ENCODE measurements at places on chromosomes 3 and 15.

DNA sequence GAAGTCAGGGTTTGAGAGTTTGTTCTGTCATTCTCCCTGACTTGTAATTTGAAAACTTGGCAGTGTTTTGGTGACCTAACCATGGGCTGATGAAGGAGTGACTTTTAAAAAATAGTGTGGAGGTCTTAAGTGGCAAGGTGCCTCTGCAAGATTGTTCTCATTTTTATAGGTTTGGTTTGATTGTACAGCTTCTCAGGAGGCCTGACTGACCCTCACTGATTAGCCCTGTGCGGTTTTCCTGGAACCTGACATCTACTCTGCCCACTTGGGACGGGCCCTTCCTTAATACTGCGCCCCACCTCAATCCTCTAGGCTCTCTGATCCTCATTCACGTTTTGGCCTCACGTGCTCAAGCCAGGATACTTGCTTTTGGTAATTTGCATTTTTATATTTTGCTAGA, 2.8 kb downstream of the UBE2E1 start:
- no peak for DNase-seq

DNA sequence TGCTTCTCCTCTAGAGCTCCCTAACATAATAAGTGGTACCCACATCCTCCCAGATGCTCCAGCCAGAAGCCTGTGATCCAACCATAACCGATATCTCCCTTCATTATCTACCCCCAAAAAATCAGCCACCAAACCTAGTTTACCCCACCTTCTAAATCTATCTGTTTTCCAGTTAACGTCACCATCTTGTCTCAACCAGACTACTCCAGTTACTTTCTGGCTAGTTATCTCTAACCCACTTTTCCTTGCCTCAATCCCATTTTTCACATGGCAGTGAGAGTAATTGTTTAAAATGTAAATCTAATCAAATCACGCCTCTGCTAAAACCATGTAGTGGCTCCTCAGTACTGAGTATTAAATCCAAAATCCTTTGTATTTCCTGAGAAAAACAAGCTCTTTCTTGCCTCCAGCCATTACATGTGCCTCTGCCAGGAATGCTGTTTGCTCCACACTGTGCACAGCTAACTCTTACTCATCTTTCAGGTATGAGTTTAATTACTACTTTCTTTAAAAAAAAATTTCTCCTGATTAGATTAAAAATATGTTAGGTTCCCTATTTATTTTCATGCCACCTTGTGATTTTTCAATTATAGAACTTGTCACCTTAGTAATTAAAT, 15.4 kb downstream of the CCDC54 start:
- DNase-seq = no peak

- no peak for DNase-seq
These were observed 155.9 kb upstream of the BCL6 start for GRCh38 chr3:187900993-187901755.

- DNase-seq = no peak
These were observed 31.6 kb upstream of the ACAD9 start for GRCh38 chr3:128847666-128848370.

GRCh38 chr3:136544532-136544931, 207.6 kb downstream of the STAG1 start:
- no peak for DNase-seq

DNA sequence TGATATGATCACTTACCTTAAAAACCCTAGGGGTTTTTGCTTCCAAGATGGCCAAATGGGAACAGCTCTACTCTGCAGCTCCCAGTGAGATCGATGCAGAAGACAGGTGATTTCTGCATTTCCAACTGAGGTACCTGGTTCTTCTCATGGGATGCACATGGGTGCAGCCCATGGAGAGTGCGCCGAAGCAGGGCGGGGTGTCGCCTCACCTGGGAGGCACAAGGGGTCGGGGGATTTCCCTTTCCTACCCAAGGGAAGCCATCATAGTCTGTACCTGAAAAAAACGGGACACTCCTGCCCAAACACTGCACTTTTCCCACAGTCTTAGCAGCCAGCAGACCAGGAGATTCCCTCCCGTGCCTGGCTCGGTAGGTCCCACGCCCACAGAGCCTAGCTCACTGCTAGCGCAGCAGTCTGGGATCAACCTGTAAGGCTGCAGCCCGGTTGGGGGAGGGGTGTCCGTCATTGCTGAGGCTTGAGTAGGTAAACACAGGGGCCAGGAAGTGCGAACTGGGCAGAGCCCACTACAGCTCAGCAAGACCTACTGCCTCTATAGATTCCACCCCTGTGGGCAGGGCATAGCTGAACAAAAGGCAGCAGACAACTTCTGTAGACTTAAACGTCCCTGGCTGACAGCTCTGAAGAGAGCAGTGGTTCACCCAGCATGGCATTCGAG, 78.6 kb downstream of the CTNNB1 start:
- no peak for DNase-seq

DNA sequence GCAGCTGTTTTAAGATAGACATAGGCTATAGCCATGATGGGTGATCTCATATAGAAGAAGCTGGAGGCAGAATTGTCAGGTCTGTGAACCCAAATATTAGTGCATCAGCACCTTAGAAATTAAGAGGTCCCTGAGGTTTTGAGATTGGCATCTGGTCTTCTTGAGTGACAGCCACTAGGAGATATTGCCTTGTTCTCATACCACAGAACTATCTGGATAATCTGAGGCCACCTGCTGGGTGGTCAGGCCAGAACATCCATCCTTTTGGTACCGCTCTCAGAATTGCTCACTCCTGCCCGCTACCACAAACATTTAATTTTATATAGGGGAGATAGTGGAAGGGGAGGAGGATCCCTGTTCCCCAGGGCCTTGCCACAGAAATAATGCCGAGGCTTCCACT, 210.6 kb upstream of the ZPLD1 start:
- no peak for DNase-seq

DNA sequence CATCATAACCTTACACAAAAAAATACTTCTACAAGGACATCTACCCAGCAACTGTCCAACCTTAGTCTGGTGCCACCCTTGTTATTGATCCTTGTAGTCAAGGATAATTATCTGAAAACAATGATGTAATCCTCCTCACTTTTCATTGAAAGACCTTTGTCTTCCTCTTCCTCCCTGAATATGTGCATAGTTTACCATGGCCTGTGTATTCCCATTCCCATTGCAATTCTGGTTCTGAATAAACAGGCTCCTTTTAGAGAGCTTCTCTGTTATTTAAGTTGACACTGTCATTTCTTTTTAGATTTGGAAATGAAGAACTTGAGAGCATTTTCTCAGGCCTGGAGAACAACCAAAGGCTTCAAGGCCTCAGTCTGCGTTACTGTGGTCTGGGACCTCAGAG, 53.3 kb upstream of the RNF7 start:
- DNase-seq = no peak

DNA sequence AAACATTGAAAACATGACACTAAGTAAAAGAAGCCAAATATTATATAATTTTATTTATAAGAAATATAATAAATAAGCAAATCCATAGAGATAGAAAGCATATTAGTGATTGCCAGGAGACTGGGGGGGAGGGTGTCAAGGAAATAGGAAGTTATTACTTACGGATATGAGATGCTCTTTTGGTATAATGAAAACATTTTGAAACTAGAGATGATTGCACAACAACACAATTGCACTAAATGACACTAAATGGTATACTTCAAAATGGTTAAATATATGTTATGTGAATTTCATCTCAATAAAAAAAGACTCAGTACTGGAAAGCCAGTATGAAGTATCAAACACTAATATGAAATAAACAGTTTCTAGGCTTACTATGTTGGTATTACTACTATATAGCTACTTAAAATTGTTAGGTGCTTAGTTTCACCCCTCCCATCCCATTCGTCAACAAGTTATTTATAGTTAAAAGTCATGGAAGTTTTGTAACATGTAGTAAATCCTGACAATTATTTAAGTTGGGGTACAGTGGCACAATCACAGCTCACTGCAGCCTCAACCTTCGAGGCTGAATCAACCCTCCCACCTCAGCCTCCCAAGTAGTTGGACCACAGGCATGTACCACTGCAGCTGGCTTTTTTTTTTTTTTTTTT, 43.7 kb downstream of the STAG1 start:
- no peak for DNase-seq

GRCh38 chr3:177826253-177826652, 629.0 kb upstream of the TBL1XR1 start:
- no peak for DNase-seq

GRCh38 chr3:141940194-141940776, 63.8 kb downstream of the ATP1B3 start:
- no peak for DNase-seq

- no peak for DNase-seq
These were observed 107.3 kb upstream of the ANKRD28 start for GRCh38 chr3:15905041-15905440.

DNA sequence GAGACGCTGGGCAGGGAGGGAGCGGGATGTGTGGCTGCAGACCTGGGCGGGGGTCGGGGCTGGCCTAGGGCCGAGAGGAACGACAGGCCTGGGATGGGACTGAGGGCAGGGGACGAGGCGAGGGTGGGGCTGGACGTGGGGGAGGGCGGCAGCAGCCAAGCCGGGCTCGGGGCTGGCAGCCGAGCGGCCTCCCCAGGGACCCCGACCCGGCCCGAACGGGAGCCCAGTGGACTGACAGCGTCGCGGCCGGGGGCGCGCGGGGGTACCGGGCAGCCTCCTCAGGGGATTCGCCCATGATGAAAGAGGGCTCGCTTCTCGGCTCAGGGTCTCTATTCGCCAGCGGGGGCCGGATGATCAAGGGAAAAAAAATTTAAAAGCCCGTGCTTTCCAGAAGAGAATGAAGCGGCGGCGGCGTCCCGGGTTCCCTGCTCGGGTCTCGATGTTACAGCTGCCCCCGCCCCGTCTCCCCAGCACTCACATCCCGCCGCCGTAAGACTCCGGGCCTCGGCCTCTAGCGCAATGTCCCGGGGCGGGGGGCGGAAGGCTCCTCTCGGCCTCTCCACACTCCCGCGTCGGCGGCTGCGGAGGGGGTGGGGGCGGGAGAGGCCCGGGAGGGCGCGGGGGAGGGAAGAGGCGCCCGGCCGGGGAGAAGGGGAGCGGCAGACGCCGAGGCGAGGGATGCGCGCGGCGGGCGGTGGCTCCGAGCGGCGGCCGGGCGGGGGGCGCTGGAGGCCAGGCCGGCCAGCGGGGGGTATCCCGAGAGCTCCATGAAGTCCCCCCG, 4.3 kb downstream of the PTH1R start:
- no peak for DNase-seq

- no peak for DNase-seq
These were observed 181.2 kb upstream of the IL12A start for GRCh38 chr3:159807137-159808040.

DNA sequence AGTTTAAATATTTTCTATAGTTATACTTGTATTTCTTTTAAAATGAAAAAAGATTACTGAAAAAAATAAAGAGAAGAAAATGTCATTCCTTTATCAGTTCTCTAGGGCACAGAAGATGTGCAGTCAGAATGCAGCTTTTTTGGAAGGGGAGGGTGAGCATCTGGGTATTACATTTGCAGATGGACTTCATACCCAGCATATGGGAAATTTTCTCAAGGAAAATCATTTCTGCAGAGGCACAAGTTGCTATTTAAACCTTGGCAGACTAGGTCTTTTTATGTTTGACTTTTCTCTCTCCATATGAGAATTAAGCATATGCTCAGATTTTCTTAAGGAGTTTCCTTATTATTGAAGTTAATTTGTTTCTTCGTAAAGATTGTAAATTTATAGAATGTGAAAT, 39.5 kb upstream of the ZNF385D start:
- DNase-seq = no peak

All from NCI-H748 treated with DMSO at 0.1 percent for 48 hours (cell line).